Jurkat, Clone E6-1 (cell line): ENCODE measurements at places on chromosomes 6 and 20.

- no peak for DNase-seq
Measured at GRCh38 chr6:37838219-37838921, 18.8 kb downstream of the ZFAND3 start.

- DNase-seq = no peak
Measured at GRCh38 chr6:33432546-33432945, 12.7 kb downstream of the SYNGAP1 start.

- DNase-seq = no peak
Measured at GRCh38 chr20:62967149-62967501, 14.6 kb downstream of the SLC17A9 start.

GRCh38 chr20:50299325-50299629 lies 108.6 kb downstream of the CEBPB start:
- DNase-seq = no peak

DNA sequence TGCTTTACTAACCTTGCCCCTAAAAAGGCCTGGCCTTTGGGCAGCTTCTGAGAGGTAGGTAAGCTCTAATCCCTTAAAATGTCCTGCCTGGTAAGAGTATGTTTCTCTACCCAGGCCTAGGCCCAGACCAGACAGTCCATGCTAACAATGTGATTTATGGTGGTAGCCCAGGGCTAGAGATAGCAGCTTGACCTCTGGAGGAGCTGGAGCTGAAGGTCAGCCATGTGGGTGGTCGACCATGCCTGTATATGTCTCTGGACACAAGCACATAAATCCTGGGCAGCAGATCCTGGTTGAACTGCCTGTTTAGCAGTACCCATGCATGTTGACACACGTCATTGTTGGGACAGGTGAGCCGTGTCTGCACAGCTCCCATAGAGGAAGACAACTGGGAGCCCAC lies 62.1 kb upstream of the PHACTR1 start:
- DNase-seq = no peak

DNA sequence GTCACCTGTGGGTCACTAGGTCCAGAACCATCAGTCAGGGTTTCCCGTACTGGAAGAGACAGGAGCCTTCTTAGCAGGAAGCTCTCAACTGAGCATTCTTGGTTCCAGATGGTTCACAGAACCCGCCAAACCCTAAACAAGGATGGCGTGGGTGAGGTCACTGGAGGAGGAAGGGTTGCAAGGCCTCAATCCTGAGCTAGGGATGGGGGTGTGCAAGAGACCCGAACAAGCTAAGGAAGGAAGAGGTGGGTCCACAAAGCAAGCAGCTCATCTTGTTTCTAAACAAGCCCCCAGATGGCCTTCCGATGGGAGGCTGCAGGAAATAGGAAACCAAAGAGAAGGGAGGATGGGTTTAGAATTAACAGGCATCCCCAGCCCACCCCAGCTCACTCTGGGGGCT lies 92.7 kb downstream of the PREX1 start:
- no peak for DNase-seq

GRCh38 chr20:37528446-37529213 lies 954 bp upstream of the BLCAP start:
- no peak for DNase-seq

GRCh38 chr6:30136570-30137286 lies 788 bp downstream of the TRIM40 start:
- DNase-seq = no peak

GRCh38 chr20:20070871-20071726 lies 18.8 kb downstream of the CFAP61 start:
- no peak for DNase-seq

- DNase-seq = no peak
Measured at GRCh38 chr20:23272176-23273029, 78.2 kb upstream of the NXT1 start.

- no peak for DNase-seq
Measured at GRCh38 chr20:16714751-16715150, 15.1 kb upstream of the SNRPB2 start.

DNA sequence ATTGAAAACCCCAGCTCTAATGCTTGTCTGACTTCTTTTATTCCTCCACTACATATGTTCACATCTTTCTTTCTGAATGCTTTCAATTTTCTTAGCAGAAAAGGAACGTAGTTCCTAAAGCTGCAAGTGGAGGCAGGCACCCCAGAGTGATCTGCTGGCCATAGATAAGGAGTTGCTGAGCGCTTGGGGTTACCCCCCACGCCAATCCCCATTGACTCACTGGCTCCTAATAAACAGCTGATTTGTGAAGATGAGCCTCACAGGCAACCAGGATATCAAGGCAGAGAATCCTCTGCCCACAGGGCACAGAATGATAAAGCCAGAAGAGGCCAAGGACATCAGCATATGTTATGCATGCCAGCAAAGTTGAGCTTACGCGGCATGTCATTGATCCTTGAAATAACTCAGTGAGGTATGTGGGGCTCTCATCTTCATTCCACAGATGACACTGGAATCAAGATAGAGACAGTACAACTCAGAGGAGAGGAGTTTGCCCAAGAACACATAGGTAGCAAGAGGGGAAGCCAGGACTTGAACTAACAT lies 129.1 kb upstream of the PTPRT start:
- DNase-seq = no peak

DNA sequence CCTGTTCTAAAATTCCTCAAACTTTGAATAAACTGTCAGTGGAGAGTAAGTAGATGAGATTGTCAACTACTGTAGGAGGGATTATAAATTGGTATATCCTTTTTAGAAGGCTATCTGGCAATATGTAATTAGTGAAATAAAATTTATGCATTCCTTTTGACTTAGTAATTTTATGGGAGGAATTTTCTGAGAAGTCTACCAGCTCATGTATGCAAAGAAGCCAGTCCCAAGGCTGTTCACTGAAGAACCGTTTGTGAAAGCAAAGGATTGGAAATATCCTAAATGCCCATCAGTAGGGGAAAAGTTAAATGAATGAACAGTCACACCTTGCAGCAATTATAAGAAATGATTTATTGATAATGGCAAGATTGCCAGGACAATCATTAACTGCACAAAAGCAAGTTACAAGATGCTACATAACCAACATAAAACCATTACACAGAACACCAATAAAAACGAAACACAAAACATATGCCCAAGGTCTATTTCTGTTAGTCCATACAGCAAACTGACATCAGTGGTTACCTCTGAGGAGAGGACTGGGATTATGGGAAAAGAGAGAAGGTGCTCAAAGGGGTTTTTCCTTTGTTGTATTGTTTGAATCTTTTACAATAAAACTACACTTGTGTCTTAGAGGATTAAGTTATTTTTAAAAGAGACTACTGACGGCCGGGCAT lies 4.6 kb upstream of the DSTN start:
- no peak for DNase-seq
